GM04504 (cell line): ENCODE measurements at places on chromosomes 4 and X.

- DNase-seq, result no peak
These were observed 227.8 kb downstream of the NAF1 start for GRCh38 chr4:162938738-162939485.

DNA sequence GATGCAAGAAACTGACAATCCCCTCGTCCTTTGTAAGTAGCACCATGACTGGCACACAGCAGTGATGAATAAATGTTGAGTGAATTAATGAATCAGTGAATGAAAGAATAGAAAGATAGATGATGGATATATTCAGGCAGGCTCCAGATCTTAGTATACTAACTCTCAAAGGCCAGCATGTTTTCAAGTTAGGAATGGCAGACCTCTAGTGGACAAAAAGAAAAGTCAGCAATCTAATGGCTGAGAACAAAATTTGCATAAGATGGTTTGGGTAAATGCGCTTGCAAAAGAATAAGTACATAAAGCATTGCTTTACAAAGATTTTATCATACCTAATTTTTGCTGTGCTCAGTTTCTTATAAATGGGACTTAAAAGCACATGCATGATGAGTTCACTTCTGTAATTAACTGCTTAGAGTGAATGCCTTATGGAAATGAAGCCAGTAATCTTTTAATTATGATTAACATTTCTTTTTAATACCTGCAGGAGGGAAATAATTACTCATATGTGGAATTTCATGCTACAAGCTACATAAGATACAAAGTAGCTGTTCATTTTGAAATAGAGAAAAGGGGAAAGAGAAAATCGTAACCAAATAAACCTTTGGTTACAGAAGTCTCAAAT is 126.9 kb upstream of the GPRIN3 start:
- DNase-seq, result peak; percentile 11

DNA sequence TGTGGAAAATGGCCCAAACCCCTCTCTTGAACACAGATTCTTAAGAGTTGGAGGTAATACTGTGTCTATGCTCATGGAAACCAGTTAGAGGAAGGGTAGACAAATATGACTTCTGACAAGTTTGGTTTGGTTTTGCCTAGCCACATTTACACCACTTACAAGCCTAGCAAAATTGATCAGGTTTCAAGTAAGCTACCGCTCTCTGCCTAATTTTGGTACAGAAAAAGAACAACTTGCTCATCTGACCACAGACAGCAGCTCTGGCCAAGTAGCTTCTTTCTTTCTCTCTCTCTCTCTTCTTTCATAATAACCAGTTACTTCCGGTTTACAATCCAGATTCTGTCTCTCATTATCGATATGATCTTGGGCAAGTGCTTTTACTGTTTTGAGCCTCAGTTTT is 260.0 kb downstream of the GLUD2 start:
- DNase-seq, result no peak

DNA sequence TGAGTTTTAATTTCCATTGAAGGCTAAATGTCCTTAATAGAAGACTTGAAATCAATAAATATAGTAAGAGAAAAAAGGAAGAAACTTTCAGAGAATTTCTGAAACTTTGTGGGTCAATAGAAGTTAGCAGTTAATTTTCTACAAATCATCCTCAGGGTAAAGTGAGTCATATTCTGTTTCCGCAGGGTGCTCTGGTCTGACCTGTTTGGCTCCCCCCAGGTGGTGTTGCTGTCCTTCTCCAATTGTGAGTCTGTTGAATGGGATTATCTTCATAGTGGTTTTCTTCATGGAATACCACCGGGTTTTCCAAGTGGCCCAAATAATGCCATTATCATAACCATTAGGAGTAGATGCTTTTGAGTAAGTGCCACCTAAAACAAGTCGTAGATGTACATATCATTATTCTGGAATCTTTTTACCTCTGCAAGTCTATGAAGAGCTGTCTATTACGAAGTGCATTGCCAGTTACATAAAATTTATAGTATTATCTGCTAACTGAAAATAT is 7.7 kb downstream of the FGG start:
- DNase-seq, result no peak

DNA sequence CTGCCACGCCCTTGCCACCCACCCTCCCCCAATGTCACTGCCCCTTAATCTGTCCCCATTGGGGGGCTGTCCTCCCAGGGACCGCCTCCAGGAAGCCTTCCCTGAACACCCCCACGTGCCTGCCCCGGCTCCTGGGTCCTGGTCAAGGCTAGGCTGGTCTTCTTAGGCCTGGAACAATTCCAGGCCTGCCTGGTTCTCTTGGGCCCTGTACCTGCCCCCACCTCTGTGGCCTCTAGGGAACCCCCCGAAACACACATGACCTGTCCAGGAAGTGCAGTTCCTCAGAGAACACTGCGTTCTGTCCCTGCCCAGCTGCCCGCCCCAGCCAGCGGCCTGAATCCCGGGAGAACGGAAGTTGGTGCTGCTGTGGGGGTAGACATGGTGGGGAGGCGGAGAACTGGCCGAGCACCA is 5.1 kb downstream of the MXD4 start:
- no peak for DNase-seq

GRCh38 chrX:153669174-153669890 is 4.3 kb downstream of the PNCK start:
- DNase-seq, result no peak

- DNase-seq, result peak; percentile 48
These were observed 62.9 kb upstream of the FRAS1 start for GRCh38 chr4:77994194-77994721.

- DNase-seq, result no peak
These were observed 1018.0 kb upstream of the HS3ST1 start for GRCh38 chr4:12446657-12447185.

DNA sequence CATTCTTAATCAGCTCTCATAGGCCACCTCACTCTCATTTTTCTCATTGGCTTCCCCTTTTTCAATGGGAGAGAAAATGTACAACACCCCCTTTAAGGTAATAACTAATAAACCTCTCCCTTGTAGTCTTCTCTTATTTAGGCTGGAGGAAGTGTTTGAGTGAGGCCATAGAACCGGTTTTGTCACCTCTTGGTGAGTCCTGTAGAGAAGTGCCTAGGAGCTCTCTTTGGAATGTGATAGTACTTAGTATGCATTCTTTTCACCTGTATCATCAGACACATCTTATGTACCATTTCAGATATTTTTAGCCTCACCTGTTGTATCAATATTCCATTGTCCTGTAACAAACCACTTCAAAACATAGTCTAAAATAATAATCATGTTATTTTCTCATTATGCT is 3.5 kb upstream of the TAB3 start:
- no peak for DNase-seq

DNA sequence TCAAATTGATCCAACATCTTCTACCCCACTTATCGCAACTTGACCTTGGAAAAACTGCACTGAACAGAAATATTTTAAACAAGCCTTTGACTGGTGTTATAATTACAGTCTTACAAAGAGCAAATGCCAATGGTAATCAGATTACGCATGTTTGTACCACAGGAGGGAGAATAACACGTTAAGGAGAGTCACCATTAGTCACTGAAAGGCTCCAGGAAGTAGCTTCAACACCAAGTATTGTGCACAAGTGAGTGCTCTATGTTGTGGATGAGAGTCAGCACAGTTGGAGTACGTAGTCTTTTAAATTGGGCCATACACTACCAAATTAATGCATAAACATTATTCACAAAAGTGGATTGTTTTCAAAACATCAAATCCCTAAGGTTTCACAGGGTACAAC is 1081.5 kb upstream of the TENM3 start:
- no peak for DNase-seq
